NCI-H774 (cell line): ENCODE measurements at places on chromosomes 6 and 20.

GRCh38 chr6:158649289-158650143 lies at the start of gene SYTL3:
Gene SYTL3, plus strand, starts transcription at chr6:158650054. Its CDS starts 13,215 bp downstream, at chr6:158663269.
- no peak for DNase-seq

DNA sequence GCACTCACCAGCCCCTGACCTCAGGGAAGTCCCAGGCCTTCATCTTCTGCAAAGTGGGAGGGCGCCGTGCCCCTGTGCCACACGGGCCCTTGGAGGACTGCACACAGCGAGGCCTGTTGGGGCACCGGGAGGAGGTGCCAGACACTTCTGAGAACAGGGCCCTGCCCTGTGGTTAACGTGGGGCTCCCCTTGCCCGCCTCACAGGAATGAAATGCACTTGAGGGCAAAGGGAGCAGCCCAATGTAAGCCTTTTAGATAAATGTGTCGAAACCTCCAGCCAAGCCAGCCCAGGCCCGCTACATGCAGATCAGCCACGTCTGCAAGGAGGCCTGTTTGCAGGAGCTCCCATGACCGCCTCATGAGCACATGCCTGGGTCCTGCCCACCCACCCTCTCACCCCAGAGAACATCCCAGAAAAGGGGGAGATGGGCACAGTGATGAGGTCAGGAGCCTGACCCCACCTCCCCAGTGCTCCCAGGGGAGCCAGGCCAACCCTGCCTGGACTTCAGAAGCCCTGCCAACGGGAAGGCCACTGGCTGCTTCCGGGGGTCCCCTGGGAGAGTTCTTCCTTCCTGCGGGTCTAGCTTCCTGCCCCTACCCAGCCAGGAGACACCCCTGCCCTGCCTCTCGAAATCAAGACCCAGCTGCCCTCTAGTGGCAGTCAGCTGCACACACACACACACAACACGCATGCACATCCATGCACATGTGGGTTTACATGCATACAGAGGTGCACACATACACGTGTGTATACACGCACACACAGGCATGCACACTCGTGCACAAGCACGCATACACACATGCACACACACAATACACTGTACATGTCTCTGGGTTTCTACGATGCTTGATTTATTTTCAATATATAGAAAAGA lies 178.7 kb downstream of the TAF4 start:
- DNase-seq: peak; percentile 29

DNA sequence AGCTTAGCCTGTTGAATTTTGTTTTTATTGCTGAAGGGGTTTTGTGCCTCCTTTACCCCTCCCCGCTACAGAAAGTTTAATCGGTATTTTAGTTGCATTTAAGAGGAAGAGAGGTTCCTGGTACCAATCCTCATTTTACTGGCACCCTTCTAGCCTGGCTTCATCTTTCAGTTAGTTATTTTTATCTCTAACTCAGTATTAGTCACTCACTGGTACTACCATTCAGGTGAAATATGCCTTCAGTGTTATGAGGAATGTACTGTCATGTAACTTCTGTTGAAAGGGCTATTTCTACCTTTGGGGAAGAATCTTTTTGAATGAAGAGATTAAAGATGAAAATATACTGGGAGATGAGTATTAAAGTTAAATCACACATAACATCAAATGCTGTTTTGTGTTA lies 211.8 kb downstream of the CDKAL1 start:
- DNase-seq: no peak

GRCh38 chr6:37554480-37554819 lies 54.8 kb upstream of the CCDC167 start:
- DNase-seq: no peak

DNA sequence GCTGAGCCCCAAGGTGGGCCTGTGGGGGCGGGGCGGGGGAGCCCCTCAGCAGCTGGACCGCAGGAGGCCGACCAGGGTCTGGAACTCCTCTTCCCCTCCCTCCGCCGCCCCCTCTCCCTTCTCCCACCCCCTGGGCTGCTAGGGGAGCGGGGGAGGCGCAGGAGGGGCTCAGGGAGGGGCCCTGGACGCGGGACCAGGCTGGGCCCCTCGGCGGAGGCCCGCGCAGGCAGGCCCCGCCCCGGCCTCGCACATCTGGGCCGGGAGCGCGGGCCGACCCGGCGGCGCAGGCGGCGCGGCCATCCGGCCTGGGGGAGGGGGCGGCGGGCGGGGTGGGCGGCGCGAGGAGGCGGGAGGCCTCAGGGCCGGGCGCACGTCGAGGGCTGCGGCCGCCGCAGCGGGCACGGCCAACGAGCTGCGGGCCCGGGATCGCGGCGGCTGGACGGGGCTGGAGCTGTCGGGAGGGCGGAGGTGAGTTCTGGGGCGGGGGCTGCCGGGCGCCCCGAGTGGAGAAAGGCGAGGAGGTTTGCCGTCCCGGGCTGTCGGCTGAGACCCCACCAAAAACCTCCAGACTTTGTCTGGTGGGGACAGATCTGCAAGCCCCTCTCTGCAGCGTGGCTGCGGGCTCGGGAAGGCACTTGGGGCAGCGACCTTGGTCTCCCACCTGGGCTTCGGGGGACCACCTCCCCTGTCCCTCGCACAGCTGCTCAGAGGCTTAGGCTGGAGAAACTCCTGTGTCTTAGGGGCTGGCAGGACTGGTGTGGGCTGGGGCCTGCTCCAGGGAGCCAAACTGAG lies at the start of gene HSPA12B:
HSPA12B (plus strand) TSS at position 359 of the 792 bp plus-strand sequence. CDS start 5,990 bp downstream, outside the sequence.
- no peak for DNase-seq

DNA sequence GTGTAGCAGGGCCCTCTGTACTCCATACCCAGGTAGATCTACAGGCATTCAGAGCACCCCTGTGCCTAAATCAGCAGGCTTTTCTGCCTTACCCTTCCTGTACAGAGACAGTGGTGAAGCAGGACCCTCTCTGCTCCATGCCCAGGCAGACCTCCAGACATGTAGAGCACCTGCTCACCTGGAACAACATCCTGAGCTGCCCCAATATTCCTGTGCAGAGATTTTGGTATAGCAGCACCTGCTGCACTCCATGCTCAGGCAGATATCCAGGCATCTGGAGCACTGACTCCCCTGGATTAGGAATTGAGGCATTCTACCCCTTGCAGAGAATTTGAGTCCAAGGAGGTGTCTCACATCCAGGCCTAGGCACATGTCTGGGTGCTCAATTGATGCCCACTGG lies 12.6 kb upstream of the CST1 start:
- no peak for DNase-seq

DNA sequence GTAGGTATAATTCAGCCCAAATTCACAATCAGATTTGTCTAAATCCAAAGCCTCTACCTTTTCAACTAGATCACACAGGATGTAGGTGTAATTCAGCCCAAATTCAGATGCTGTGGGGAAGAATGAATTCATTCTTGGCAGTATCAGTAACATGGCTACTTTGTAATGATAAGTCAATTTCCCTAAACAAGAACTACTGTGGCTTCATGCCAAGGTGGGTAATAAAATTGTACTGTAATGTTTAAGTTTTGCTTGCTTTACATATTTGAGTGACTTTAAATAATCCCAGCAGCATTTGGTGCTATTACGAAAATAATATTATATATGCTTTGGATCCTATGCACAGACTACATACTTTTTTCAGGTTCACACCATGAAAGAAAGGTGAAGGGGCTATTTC lies 239.1 kb downstream of the HDGFL1 start:
- no peak for DNase-seq

GRCh38 chr6:157790548-157791160 lies 32.4 kb upstream of the SNX9 start:
- no peak for DNase-seq

DNA sequence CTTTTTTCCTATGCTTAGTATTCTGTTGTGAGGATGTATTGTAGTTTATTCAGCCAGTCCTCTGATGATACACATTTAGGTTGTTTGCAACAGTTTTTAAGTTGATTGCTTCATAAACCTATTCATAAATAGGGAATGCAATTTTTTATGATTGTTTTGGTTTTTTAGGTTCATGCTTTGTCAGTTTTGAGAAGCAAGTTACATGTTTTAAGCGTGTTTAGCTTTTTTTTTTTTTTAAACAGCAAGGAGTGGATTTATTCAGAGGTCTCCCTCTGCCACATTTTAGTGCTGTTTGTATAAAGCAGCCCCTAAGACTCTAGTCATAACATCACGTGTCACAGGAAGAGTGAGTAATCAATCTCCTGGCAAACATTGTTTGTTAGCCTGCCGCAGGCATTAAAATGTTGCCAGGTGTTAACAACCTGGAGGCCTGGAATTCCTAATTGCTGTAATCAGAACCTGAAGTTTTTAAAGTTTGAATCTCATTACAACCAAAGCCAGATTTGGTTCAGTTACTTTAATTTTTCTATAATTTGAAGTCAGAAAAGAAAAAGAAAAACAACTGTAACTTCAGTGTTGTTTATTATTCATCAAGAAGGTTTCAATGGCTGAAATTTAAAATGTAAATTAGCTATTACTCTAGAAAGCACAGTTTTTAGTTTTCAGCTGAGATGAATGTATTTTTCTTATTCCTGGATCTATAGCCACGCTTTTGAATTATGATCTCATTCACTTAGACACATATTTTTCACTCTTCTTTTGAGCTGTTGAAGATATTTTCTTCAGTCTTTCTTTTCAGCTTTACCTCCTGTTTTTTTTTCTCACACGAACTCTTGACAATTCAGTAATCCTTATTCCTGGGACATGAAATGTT lies 59.2 kb downstream of the KCNS1 start:
- DNase-seq: peak; percentile 22

- DNase-seq: no peak
These were observed 339.6 kb downstream of the TPBG start for GRCh38 chr6:82703230-82703629.

- DNase-seq: peak; percentile 68
These were observed 79.0 kb downstream of the SYNJ2 start for GRCh38 chr6:158060455-158061360.

DNA sequence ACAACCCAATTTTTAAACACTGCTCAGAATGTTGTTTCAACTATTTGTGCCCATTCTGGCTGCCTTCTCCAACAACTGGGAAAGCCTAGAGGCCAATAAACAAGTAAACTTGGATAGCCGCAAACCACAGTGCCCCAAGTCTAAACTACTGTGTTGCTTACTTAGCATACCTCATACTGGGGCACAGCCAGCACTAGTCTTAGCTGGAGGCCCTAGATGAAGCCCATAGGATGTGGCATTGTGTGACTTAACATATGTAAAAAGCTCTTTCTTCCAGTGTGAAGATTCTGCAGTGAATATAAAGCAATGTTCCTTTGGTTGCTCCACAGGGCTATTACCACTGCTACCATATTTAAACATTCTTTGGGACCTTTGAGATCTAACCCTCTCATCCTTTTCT lies 564.3 kb upstream of the NRSN1 start:
- DNase-seq: no peak

DNA sequence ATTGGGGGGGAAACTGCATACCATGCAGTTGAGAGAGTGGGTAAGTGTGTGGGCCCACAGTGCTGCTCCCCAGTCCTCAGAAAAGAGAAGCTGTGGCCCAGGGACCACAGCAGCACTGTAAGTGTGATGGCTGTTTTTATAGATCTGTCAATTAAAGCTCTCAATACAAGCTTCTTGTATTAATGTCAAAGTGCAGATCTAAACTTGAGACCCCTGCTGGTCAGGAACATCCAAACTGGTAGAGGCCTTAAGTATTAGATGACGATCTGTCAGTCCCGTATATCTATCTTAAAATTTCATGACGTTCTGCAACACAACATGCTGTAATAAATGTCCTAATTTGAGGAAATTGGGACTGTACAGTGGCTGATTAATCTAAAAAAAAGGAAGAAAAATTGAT lies 74.8 kb downstream of the TULP4 start:
- no peak for DNase-seq

- DNase-seq: no peak
These were observed 429.6 kb downstream of the BCKDHB start for GRCh38 chr6:80535914-80536565.

GRCh38 chr6:140546640-140547039 lies 1172.2 kb upstream of the CITED2 start:
- DNase-seq: no peak

DNA sequence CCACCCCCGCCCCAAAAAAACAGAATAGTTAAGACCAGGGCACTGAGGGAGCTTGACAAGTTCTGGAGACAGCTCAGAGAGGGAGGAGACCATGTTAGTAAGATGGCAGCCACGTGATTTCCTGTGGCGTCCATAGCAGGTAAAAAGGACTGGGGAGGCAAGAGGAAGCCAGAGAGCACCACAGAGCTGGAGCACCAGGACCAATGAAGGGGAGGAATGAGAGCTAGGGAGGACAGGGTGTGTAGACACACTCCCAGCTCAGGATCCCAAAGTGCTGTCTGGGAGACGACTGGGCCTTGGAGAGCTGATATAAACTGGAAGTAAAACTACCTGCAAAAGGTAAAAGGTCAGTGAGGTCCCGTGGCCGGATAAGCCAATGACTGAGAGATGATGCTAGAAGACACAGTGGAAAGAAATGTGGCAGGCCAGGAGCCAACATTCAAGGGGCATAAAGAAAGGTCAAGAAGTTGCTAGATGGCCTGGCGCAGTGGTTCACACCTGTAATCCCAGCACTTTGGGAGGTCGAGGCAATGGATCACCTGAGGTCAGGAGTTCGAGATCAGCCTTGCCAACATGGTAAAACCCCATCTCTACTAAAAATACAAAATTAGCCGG lies 39.0 kb downstream of the SLC23A2 start:
- DNase-seq: no peak

GRCh38 chr6:34865107-34865506 lies 22.7 kb downstream of the TAF11 start:
- DNase-seq: no peak

- DNase-seq: no peak
These were observed 115.8 kb downstream of the SULF2 start for GRCh38 chr20:47669489-47669888.

- DNase-seq: no peak
These were observed 14.8 kb downstream of the SEMG2 start for GRCh38 chr20:45235995-45236394.

- DNase-seq: no peak
These were observed 733 bp downstream of the ZBTB22 start for GRCh38 chr6:33316603-33317418.

DNA sequence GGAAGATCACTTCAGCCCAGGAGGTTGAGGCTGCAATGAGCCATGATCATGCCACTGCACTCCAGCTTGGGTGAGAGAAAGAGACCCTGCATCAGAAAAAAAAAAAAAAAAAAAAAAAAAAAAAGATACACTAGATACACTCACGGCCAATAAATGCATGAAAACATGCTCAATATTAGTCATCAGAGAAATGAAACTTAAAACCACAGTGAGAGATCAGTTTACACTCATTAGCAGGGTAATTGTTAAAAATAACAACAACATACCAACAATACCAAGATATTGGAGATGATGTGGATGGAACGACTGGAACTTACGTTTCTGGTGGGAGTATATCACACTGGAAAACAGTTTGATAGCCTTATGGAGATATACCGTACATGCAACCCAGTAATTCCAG lies 29.9 kb downstream of the HS3ST5 start:
- no peak for DNase-seq

DNA sequence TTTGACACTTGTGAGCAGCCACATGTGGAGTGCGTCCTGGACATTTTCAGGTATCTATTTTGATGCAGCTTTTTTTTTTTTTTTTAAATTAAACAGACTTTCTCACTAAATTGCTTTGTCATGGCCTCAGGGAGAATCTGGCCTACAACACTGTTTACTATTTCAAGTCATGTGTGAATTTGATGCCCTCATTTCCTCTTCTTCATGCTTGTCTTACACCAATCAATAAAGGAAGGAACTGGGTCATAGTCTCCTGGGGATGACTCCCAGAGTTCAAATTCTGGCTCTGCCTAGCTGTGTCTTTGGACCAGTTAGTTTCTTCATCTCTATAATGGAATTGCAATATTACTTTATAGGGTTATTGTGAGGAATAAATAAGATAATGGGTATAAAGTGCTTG lies 554.1 kb downstream of the PRKN start:
- no peak for DNase-seq
